ENCODE measurements at places on chromosomes 3 and 15.

- no peak for DNase-seq
These were observed 113.0 kb downstream of the TBC1D5 start for GRCh38 chr3:17629400-17629799.

DNA sequence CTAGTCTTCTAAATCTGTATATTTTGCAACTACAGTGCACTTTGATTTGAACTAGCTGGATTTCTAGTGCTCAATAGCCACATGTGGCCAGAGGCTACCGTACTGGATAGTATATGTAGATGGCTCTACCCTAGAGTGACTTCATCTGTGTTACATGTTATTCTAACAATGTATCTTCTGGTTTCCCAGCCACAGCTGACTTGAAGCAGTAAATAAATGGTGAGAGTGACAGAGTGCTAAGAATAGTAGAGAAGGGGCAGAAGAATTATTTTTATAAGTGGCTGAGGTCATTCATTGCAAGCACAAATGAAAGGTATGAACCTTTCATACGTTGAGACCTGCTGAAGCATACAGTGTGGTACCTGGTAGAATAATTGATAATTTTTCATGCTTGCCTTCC lies 30.9 kb downstream of the KAT2B start:
- no peak for DNase-seq

DNA sequence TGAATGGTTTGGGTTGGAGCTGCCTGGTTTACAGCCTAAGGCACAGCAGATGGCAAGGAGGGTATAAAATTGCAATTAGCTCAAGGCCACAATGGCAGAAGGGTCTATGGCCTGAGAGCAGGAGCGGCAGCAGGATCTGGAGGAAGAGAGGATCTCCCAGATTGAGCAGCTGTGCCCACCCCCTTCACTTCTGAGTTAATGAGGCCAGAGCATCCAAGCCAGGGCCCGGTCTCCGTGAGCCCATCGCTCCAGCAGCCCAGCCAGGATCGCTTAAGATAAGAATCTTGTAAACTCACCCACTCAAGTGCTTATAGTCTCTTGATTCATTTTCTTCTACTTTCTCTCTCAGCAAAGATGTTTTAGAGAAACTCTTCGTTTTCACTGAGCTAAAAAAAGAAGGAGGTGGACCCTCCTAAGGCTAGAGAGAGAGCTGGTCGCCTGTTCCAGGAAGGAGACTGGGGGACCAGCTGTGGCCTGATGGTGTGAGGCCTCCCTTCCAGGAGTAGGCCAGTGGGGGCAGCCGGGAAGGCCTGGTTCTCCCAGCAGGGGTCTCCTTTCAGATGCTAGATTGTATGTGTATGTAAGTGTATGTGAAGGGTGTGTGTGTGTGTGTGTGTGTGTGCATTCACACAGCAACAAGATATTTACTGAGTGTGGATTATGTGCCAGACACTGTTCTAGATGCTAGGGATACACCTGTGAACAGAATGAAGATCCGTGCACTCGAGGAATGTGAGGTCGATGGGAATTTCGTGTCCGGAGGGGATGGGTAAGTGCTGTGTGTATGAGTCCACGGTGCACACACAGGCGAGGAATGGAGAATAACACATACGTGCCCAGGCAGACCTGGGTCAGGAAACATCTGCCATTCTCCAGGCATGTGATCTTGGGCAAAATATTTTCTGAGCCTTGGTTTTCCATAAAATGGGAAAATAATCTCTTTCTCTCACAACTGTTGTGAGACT lies 18.6 kb downstream of the MAGEF1 start:
- no peak for DNase-seq

- no peak for DNase-seq
These were observed 50.6 kb downstream of the IQSEC1 start for GRCh38 chr3:13022348-13023234.

DNA sequence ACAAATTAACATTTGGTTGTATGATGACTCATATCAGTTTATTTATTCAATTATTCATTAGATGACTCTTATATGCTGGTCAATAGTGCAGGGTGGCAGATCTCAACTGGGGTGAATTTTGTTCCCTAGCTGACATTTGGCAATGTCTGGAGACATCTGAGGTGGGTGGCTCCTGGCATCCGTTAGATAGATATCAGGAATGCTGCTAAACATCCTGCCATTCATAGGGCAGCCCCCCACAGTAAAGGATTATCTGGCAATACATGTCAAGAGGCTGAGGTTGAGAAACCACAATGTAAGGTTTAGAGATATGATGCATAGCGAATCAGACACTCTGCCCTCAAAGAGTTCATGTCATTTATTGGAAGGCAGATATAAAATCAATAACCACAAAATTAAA lies 719.9 kb downstream of the CADM2 start:
- DNase-seq: no peak

GRCh38 chr3:119401503-119402440 lies 61.6 kb downstream of the TMEM39A start:
- no peak for DNase-seq

GRCh38 chr15:87716422-87716821 lies 540.1 kb downstream of the NTRK3 start:
- no peak for DNase-seq

- DNase-seq: peak; percentile 7
These were observed 288.6 kb downstream of the UACA start for GRCh38 chr15:70474471-70475406.

DNA sequence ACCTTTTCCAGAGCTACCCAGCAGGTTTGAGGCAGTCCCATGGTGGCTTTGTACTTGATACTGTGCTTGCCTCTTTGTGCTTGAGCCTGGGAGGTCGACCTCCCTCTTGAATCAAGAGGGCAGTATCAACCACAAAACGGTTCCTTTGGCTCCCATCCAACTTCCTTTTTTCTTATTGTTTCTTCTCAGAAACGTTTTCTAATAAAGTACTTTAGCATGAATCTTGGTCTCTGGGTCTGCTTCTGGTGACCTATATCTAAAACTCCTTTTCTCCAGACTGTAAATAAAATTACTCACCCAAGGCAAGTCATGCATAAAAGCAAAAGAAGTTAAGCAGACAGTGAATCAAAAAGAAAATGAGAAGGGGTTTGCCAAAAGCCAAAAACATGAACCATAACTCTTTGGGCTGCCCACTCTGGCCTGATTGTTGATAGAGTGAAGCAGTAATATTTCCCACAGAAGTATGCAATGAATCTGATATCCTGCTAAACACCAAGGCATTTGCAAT lies 112.2 kb upstream of the SLC4A7 start:
- no peak for DNase-seq

GRCh38 chr3:124792341-124793040 lies 62.2 kb downstream of the UMPS start:
- no peak for DNase-seq

GRCh38 chr3:7340795-7341194 lies 479.9 kb downstream of the GRM7 start:
- DNase-seq: no peak

- DNase-seq: no peak
These were observed 17.4 kb downstream of the DET1 start for GRCh38 chr15:88529021-88529630.

DNA sequence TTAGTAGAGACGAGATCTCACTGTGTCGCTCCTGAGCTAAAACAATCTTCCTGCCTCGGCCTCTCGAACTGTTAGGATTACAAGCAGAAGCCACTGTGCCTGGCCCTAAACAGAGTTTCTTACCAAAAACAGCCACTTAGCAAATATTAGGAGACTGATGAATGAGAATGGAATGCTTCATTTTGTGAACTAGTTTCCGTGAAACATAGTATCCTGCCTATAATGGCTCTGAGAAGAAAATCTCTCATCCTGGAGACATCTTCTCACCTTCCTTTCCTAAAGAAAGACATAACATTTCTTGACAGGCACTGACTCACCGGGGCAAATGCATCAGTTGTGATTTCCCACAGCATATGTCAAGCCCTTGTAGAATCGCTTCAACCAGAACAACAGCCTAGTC lies 44.9 kb downstream of the GJD2 start:
- DNase-seq: no peak

DNA sequence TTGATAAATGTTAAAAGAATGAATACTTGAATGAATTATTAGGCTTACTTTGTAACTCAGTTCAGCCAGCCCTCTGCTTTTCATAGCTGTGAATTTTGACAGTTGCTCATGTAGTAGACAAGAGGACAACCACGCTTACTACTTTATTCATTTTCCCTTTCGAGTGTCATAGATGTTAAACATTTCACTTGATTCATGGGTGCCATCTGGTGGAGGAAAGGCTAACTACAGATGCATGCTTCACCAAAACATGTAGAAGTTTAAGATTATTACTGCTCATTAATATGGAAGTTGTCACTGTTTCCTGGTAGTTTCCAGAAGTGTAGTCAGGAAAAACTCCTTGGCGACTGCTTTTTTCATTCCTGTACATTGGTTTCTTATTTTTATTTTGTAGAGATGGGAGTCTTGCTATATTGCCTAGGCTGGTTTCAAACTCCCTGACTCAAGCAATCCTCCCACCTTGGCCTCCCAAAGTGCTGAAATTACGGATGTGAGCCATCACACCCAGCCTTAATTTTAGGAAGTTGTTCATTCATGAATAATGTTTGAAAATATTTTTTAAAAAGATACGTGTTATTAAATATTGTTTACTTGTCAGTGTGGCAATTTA lies 163.2 kb downstream of the B3GALNT1 start:
- no peak for DNase-seq

GRCh38 chr3:42988566-42988965 lies 9.5 kb downstream of the GASK1A start:
- no peak for DNase-seq

- DNase-seq: no peak
These were observed 43.0 kb upstream of the NTRK3 start for GRCh38 chr15:88299497-88299896.

- DNase-seq: no peak
These were observed at the start of gene ARPP21 for GRCh38 chr3:35639254-35640186. ARPP21 (plus strand) TSS chr3:35639525; CDS start chr3:35681752, 42,227 bp downstream.

DNA sequence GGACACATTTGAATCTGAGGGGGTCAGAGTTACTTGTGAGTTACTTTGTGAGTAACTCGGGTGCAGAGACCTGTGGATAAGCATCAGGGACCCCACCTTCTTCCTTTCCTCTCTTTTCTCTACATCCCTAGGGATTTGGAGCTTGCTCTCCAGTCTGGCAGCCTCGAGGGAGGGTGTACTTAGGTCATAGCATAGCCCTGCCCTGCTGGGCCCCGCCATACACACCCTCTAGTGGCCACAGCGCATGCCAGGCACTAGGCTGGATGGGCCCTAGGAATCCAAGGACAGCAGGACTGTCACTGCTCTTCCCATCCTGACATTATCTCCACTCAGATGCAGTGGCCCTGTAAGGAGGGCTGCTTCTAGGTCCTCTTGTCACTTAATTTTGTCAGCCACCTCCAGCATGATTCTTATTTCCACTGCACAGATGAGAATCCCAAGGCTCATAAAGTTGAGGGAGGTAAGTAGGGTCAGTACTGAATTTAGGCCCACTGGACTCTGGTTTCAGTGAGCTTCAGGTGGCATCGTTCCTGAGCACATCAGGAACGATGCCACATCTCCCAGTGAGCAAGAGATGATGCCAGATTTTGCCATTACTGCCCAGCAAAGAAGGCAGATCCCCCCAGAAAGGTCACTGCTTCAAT lies 3.6 kb upstream of the SMAD6 start:
- DNase-seq: no peak

GRCh38 chr3:57169872-57170623 lies 4.9 kb upstream of the IL17RD start:
- DNase-seq: peak; percentile 13

- no peak for DNase-seq
These were observed 497 bp upstream of the CLASP2 start for GRCh38 chr3:33718595-33718907.

- DNase-seq: no peak
These were observed 6.6 kb upstream of the KBTBD8 start for GRCh38 chr3:66991459-66991858.

- DNase-seq: no peak
These were observed 724.6 kb upstream of the CBLB start for GRCh38 chr3:106593381-106593780.

DNA sequence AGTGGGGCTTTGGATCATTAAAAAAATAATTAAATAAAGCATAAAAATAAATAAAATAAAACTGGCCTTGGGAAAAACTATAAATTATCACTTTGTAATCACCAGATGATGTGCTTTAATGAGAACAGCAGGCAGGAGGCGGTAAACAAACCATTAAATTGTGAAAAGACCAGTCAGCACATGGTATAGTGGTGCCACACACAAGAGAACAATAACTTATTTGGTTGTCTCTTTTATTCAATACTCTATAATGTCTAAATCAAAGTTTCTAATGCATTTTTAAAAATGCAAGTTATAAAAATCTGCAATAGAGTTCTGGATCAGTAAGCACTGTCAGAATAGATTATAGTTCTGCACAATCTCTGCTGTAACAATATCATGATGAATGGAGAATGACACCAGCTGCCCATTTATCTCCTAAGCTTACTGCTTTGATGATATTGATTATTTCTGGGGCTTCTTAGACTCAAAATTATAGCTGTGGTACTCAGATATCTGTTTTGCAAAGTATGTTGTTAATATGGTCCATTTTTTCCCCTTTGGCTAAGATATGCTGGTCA lies 259.3 kb downstream of the NAALADL2 start:
- DNase-seq: no peak

- no peak for DNase-seq
These were observed 11.7 kb downstream of the EBLN2 start for GRCh38 chr3:73073091-73073707.

DNA sequence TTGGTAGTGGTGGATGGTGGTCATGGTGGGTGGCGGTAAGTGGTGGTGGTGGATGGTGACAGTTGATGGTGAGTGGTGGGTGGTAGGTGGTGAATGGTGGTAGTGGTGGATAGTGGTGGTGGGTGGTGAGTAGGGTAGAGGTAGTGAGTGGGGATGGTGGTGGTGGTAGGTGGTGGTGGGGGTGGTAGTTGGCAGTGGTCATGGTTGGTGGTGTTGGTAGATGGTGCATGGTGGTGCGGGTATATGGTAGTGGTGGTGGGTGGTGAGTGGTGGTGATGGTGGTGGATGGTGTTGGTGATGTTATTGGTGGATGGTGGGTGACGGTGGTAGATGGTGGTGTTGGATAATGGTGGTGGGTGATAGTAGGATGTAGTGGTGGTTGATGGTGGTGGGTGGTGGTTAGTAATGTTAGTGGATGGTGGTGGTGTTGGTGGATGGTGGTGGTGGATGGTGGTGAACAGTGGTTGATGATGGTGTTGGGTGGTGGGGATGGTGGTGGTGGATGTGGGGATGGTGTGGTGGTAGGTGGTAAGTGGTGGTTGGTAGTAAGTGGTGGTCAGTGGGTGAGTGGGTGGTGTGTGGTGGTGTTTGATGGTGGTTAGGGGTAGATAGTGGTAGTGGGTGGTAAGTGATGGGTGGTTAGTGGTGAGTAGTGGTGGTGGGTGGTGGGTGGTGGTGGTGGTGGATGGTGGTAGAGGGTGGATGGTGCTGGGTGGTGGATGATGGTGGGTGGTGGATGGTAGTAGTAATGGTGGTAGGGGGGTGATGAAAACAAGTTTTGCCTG lies 16.7 kb upstream of the RIOX2 start:
- no peak for DNase-seq
